ENCODE measurements at places on chromosomes 1 and 21.

- DNase-seq, result no peak
These were observed 12.2 kb downstream of the AMY1C start for GRCh38 chr1:103761896-103762295.

DNA sequence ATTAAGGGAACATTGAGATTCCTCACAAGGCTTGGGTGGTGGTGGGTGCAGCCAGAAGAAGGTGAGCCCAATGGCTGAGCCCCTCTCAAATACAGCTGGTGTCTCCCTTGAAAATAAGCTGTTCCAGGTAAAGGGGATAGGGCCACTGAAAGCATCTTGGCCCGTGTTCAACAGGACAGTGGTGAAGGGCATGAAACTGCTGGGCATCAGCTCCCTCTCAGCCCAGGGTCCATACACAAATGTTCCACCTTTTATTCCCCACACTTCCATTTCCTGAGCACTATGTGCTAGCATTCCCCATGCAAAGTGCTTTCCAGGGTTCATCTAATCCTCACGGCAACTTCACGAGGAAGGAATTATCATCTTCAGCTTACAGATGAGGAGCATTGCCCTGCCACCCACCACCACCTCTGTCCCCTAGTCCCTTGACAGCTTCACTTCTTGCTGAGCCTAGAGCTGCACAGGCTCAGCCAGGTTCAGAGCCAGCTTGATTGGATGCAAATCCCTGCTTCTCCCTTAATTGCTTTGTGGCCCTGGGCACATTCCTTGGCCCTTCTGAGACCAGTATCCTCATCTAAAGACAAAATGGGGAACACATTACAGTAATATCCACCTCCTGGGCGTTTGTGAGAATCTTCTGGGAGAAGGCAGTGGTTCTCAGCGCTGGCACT lies 9.6 kb downstream of the TAGLN2 start:
- DNase-seq, result no peak

DNA sequence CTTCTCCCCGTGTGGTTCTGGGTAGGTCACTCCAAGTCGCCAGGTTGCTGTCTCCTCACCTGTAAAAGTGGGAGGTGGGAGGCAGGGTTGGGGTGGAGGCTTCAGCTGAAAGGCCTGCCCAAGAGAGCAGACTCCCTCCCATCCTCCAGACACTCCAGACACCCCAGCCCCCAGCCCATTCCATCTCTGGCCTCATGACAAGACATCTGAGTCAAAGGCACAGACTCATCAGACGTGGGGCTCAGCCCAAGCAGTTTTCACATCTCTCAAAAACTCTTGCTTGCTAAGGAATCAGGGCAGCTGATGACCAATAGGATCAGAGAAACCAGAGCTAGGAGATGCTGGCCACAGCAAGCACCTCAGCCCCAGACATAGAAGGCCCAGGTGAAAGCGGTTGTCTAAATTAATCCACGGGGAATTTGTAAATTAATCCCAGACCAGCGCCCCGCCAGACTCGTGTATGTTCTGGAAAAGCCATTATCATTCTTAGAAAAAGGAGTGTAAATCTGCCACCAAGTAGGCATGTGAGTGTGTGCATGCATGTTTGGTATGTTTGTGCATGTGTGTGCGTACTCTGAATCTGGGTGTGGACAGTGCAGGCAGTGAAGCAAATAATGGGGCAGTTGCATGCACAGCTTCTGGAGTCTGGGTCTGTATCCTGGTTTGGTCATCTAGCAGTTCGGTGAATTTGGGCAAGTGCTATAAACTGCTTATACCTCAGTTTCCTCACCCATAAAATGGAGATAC lies 55.2 kb downstream of the KCND3 start:
- no peak for DNase-seq

DNA sequence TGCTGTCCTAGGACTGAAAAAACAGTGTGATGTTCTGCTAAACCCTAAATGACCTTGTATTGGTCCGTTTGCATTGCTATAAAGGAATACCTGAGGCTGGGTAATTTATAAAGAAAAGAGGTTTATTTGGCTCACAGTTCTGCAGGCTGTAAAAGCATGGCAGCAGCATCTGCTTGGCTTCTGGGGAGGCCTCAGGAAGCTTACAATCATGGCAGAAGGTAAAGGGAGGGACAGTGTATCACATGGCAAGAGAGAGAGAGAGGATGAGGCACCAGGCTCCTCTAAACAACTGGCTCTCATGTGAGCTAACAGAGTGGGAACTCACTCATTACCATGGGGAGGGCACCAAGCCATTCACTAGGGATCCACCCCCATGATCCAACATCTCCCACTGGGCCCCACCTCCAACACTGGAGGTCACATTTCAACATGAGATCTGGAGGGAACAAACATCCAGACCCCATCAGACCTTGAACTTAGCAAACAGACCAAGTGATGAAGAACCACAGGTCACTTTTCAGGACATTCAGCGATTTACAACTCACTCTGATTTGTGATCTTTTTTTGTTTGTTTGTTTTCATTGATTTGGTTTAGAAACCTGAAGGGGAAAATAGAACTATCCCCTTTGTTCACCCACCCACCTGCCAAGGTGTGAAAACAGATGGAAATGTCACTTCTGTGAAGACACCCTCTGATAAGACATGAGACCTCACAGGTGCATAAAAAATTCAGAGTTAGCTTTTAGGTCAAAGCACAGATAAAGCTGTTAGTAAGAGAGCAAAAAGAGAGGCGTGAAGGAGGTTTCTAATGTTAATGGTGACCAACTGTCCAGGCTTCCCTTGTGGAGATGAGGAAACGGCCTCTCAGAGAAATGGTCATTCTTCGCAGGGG lies 104.2 kb upstream of the RALGPS2 start:
- no peak for DNase-seq

GRCh38 chr21:34074283-34075090 lies 1.1 kb downstream of the MRPS6 start:
- DNase-seq, result peak; percentile 32

GRCh38 chr1:93395195-93395594 lies 49.5 kb downstream of the DR1 start:
- no peak for DNase-seq
